ENCODE measurements at places on chromosomes 13 and 19.

DNA sequence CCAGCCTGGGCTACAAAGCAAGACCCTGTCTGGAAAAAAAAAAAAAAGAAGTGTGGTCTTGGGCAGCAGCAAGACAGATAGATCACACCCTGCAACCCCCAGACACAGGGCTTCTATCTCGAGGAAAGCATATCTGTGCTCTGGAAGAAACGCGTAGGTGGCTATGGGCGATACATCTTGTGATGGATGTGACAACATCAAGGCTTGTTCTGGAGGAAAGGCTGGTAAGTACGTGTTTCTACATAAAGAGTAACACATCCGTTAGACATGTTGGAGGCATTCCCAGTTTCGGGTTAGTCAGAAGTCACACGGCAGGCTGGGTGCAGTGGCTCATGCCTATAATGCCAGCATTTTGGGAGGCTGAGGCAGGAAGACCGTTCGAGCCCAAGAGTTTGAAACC is 6.6 kb upstream of the DHDH start:
- no peak for DNase-seq

DNA sequence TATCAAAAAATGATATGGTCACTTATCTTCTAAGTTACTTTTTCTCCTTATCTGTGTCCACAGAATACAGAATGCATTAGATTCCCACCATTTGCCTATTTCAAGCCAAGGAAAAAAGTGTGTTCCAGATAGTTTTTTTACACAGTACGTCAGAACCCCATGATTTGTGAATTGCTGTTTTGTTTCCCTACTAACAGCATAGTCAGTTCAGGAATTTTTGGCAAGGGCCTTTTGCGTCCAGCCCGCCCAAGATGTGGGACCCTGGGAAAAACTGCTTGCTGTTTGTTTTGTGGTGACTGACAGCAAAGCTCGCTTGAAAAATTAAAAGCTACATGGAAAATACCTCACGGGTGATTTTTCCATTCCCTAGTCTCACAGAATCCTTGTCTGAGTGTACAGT is 20.4 kb upstream of the FAM216B start:
- DNase-seq, result no peak

GRCh38 chr19:19056636-19057275 is 7.0 kb upstream of the SLC25A42 start:
- DNase-seq, result no peak

DNA sequence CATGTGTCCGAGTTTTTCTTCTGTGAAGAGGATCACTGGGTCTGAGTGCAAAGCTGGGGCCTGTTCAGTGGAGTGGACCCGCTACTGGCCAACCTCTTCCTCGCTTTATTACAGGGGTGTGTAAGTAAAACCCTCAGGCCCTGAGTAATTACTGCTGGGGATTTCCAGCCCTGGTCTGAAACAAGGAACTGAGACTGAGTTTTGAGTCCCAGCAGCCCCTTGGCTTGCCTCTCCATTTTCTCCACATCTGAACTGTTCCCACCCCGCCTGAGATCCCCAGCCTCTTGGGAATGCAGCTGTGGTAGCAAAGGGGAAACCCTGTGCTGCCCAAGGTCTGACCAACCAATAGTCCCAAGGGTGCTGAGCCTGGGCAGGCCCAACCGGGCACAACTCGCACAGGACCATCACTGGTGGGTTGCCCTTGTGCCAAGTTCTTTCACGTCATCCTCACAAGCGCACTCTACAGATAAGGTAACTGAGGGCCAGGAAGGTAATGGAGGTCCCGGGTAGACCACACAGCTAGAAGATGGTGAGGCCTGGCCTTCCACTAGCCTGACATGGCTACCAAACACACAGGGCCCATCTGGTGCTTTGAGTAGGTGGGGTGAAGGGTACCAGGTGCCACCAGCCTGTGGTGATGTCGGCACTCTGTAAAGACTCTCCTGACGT is 13.7 kb upstream of the SLC35E1 start:
- no peak for DNase-seq

DNA sequence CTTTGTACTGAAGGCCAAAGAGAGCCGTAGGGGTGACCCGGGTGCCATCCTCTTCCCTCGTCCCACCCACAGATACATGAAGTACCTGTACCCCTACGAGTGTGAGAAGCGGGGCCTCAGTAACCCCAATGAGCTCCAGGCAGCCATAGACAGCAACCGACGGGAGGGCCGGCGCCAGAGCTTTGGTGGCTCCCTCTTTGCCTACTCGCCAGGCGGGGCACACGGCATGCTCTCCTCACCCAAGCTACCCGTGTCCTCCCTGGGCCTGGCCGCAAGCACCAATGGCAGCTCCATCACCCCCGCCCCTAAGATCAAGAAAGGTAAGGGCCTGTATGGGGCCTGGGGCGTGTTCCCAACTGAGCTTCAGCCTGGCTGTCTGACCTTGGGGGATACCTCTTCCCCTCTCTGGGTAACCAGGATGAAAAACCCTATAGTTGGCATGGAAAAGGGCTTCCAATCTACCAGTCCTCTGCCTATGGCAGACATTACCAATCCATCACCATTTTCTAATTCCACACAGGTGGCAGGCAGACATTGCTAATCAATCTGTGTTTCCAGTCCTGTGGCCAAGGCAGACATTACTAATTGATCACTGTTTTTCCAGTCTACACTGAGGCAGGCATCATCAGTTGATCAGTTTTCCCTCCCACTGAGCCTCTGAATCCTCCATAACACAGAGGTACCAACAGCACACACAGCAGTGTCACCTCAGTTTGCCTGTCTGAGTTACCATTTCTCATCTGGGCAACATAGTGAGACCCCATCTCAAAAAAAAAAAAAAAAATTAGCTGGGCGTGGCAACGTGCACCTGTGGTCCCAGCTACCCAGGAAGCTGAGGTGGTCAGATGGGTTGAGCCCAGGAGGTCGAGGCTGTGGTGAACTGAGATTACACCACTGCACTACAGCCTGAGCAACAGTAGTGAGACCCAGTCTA is 19.1 kb upstream of the WDR18 start:
- DNase-seq, result no peak

All from NCI-H1048 (cell line).